ENCODE measurements at places on chromosomes 12 and 14.

DNA sequence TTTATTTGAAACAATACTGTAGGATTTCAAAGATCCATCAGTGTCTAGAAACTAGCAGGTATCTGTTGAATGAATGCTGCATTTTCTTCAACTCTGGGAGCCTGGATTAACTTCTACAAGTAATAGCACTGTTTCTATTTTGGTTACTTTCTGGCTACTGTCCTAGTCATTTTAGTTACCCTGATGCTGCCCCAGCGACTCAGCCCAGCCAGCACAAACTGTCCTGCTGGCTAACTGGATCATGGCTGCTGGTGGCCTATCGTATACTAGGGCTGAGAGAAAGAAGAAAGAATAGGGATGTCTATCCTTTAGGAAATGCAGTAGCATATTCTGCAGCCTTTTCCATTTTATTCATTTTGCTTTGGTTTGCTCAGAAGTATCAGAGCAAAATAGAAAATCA is 53.9 kb downstream of the NTN4 start:
- DNase-seq, result no peak

GRCh38 chr12:3043406-3043805 is 33.8 kb upstream of the TSPAN9 start:
- DNase-seq, result no peak

- DNase-seq, result no peak
Observed at GRCh38 chr14:59755409-59756135, 115.0 kb downstream of the RTN1 start.

DNA sequence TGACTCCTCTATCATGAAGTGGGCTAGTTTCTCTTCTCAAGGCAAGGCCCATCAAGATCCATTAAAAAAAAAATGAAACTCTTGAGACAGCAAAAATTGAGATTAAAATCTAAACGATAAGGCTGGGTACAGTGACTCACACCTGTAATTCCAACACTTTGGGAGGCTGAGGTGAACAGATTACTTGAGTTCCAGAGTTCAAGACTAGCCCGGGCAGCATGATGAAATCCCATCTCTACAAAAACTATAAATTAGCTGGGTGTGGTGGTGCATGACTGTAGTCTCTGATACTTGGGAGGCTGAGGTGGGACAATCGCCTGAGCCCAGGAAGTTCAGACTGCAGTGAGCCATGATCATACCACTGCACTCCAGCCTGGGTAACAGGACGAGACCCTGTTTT is 226.5 kb upstream of the SOX5 start:
- DNase-seq, result no peak

- no peak for DNase-seq
Observed at GRCh38 chr12:65614259-65614889, 209.9 kb upstream of the HMGA2 start.

DNA sequence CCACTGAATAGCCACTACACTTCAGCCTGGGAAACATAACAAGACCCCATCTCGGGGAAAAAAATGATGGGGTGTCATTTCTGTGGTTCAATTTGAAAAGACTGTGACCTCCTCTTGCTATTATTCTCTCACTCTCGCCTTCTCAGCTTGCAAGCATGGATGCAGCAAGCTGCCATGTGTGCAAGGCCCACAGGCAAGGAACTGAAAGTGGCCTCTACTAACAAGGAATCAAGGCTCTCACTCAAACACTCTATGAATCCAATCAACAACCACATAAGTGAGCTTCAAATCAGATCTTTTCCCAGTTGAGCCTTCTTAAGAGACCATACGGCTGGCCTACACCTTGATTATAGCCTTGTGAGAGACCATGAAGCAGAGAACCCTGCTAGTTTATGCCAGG is 17.9 kb upstream of the DHRS7 start:
- no peak for DNase-seq

GRCh38 chr14:91694643-91695042 is 37.2 kb downstream of the CATSPERB start:
- DNase-seq, result no peak

- DNase-seq, result no peak
Observed at GRCh38 chr14:50242096-50242495, 10.7 kb upstream of the SOS2 start.

DNA sequence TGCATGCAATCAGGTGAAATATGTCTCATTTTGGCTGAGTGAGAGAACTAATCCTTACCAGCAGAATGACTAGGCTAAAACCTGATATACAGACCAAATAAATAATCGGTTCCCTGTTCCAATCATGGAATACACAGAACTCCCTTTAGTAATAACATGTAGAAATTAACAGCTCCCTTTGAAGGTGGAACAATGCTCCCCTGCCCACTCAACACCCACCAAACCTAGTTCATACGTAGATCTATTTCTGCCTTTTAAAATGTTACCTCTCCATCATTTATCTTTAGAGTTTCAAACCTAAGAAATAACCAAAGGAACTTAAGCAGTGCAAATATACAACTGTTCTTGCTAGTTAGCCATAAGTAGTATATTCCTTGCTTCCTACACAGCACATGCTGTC is 153.7 kb upstream of the ABCD2 start:
- DNase-seq, result no peak

DNA sequence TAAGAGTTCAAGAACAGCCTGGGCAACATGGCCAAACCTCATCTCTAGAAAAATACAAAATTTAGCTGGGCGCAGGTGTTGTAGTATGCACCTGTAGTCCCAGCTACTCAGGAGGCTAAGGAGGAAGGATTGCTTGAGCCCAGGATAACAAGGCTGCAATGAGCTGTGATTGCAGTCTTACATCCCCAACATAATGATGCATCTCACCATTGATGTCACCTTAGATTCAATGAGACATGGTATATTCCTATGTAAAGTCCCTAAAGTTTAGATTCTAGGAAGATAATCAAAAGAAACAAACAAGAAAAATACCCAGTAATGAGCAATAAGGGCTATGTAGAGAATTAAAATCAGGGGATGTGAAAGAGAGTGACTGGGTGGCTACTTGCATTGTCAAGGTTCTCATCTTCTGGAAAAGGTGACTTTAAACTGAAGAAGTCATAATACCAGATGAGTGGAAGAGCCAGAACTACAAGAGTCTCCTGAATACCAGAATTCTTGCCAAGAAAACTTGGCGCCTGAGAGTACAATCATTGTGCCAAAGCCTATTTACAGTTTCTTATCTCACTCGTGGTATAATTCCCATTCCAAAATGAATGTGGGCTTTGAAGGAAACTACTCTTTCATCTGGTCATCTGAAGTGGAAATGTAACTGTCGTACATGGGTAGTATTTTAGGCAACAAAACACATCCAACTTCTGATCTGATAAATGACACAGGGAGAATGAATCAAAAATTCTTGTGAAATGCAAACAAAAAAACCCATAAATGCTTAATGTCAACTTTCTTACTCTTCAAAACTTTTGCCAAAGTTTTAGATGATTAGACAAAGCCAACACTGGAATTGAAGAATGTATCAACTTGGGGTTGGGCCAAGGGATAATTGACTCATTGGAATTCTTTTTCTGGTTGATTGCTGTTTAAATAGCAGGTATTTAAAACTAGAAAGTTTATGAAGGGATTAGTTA is 81.1 kb upstream of the ST8SIA1 start:
- no peak for DNase-seq

GRCh38 chr14:80664576-80664975 is 277.0 kb downstream of the CEP128 start:
- no peak for DNase-seq

DNA sequence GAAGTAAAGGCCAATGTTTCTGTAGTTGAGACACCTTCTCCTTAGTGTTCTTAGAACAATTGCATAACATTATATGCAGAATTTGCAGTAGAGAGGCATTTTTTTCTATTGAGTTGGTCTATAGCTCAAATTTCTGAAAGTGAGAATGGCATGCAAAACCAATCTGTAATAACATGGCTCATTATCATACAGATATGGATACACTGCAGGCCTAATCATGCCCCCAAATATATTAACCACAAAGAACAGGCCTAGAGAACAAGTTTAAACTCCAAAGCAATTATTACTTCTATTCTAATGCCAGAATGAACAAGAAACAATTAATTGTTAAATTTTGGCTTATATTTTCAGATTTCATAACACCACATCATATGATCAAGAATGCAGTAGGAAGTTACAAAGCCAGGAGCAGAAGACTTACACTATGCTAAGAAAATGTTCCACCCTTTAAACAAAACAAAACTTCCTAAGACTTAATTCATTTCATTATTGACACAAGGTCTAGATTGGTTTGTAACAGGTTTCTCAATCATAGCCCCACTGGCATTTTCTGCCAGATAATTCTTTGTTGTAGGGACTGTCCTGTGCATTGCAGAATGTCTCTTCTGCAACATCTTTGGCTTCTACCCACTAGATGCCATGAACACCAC is 26.9 kb downstream of the TMTC1 start:
- DNase-seq, result no peak

DNA sequence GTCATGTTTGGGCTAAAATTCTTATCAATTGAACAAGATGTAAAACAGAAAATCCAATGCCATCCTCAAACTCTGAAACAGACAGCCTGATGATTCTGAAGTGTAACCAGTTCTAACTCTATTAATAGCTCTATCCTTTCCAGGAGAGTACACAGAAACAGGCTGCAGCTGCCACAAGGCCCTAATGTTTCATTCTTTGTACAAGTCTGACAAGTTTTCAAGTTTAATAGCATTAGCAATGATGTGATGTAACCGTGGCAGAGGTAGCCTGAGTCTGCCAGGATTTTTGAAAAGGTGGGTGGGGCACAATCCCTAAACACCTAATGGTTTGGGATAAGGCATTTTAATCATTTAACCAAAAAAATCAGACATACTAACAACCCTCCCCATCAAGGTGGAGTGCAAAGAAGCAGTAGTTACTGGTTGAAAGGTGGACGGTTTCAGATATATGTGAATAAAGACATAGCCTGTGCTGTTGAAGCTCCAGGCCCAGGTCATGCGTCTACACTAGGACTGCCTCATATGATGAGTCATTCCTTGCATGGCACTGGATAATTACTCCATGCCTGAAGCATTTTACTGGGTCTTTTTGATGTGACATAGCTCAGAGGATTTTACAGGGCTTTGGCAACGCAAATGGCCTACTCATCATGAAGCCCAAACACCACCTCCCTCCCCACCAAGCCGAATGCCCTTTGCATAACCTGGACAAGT is 145.1 kb upstream of the GRIP1 start:
- no peak for DNase-seq

- DNase-seq, result no peak
Observed at GRCh38 chr12:110627500-110628195, 13.7 kb downstream of the TCTN1 start.

GRCh38 chr12:22684140-22685118 is 59.5 kb downstream of the ETNK1 start:
- DNase-seq, result peak; percentile 10

GRCh38 chr14:34867199-34867598 is 8.0 kb downstream of the BAZ1A start:
- DNase-seq, result no peak

DNA sequence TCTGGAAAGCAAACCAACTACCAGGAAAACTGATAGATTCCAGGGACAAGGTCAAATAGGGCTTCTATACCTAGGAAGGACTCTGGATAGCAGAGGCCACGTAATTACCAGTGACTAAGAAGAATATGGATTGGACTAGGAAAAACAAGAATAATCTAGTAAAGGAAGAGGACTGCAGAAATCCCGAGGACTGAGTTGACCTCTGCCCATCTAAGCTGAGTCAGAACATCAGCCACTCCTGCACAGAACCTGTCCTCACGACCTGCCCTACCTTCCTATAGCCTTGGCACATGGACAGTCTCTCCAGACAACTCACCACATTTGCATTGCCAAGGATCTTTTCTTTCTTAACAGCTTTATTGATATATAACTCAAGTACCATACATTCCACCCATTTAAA is 2.3 kb downstream of the OR6J1 start:
- no peak for DNase-seq

DNA sequence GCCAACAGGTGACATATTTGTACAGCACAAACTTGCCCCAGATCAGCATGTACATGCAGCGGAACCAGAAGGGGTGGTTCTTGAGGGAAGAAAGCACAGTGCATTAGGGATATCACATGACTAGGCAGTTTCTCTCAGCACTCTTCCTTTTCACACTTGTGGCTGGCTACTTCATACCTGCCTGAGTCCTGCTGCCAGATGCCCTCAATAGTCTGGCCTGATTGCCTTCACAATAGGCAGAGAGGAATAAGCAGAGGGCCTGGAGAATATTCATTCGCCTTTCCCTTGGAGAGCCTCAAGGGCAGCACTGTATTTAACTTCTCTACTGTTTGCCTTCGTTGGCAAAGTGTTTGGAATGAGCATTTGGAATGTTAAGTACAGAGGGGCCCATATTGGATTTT is 7.9 kb downstream of the EMG1 start:
- no peak for DNase-seq

GRCh38 chr12:49929581-49929980 is 21.0 kb upstream of the AQP2 start:
- no peak for DNase-seq

DNA sequence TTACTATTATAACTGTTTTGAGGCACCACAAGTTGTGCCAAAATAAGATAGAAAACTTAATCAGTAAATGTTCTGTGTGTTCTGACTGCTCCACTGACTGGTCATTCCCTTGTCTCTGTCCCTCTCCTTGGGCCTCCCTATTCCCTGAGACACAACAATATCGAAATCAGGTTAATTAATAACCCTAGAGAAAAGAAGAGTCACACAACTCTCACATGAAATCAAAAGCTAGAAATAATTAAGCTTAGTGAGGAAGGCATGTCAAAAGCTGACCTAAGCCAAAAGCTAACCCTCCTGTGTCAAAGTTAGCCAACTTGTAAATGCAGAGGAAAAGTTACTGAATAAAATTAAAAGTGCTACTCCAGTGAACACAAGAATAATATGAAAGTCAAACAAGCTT is 53.8 kb upstream of the CCDC196 start:
- DNase-seq, result no peak

GRCh38 chr12:105349138-105349537 is 18.6 kb downstream of the C12orf75 start:
- DNase-seq, result no peak

GRCh38 chr12:96335270-96335669 is 65.0 kb downstream of the CDK17 start:
- no peak for DNase-seq

GRCh38 chr12:70379846-70380245 is 13.8 kb downstream of the KCNMB4 start:
- no peak for DNase-seq

DNA sequence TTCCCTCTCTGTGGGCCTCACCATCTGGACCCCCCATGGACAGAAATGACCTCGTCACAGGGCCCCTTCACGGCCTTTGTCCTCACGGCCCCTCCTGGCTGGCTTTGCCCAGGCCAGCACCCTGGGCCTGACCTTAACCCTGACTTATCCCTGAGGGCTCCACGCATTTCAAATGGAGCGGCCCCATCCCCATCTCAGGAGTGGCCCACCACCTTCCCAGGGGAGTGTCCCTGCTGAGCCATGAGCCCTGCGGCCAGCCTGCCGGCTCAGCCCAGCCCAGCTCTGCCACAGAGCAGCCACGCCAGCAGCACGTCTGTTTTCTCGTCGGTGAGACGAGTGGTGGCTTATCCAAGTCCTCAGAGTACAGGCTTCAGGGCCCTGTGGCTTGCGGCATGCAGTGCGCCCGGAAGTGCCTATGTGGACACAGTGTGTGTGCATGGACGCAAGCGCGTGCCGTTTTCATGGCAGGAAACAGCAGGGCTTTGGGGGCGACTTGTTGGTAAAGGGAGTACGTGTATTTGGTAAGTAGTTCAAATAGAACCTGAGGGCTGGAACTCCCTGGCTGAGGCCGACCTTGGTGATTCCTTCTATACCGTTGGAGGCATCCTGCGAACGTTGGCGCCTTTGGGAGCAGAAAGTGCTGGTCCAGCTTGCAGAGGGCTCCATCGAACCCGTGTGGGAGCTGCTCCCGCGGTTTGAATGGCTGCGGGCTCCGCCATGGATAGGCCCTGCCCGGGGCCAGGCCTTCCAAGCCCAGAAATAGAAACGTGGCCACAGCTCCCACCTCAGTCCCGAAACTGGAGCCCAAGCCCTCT is 52.1 kb downstream of the LRCOL1 start:
- DNase-seq, result no peak

Data from NCI-H1694 (cell line).